ENCODE measurements at places on chromosomes 7 and 10. TPM values are rescaled to one million over a fixed set of nuclear protein-coding genes. Genes with fewer than 3 reads are reported as not detected.

The FBXL13 gene
- total RNA-seq, result 0.38 TPM

The MASTL gene
- 21.2 TPM for total RNA-seq

The KCNIP2 gene
- 0.54 TPM for total RNA-seq

The ADRB1 gene
- total RNA-seq, result 1.1 TPM

The CPN1 gene
- 0.19 TPM for total RNA-seq

The CXCL12 gene
- total RNA-seq, result 0.14 TPM

The CNPY1 gene
- not detected for total RNA-seq

The SCART1 gene
- total RNA-seq, result 0.14 TPM

The ARL3 gene
- 12.8 TPM for total RNA-seq

The PHKG1 gene
- total RNA-seq, result 0.49 TPM

The LIPJ gene
- total RNA-seq, result not detected

The AFAP1L2 gene
- total RNA-seq, result 20.6 TPM

The CDNF gene
- total RNA-seq, result 0.86 TPM

The FGFBP3 gene
- 2.1 TPM for total RNA-seq

The GALNT17 gene
- total RNA-seq, result not detected

The FBXO24 gene
- total RNA-seq, result 0.33 TPM

The ZNF365 gene
- total RNA-seq, result 0.86 TPM

The MAGI2 gene
- 0.45 TPM for total RNA-seq

The MMP21 gene
- not detected for total RNA-seq

The HOXA3 gene
- total RNA-seq, result 6.2 TPM

The POU6F2 gene
- not detected for total RNA-seq

The C10orf105 gene
- total RNA-seq, result not detected

The MCM10 gene
- 23.8 TPM for total RNA-seq

The PTCD1 gene
- total RNA-seq, result 5.8 TPM

The C10orf67 gene
- 0.09 TPM for total RNA-seq

The HOXA7 gene
- 4.8 TPM for total RNA-seq

The INMT gene
- not detected for total RNA-seq

The AUTS2 gene
- 5.2 TPM for total RNA-seq

The RET gene
- total RNA-seq, result 0.50 TPM

The PIK3AP1 gene
- 0.84 TPM for total RNA-seq

The FOXI2 gene
- not detected for total RNA-seq

The MOGAT3 gene
- not detected for total RNA-seq

The CHST3 gene
- 50.5 TPM for total RNA-seq

The ATE1 gene
- 19.3 TPM for total RNA-seq

The OR13A1 gene
- not detected for total RNA-seq

The TMEM229A gene
- not detected for total RNA-seq

The RBP4 gene
- 4.9 TPM for total RNA-seq

The LRRD1 gene
- total RNA-seq, result not detected

The NEUROG3 gene
- total RNA-seq, result not detected

The GPR26 gene
- not detected for total RNA-seq

The NANOS1 gene
- total RNA-seq, result 2.6 TPM

The PLEKHA8 gene
- total RNA-seq, result 5.4 TPM

The ATP5MK gene
- 473 TPM for total RNA-seq

The ZNF804B gene
- total RNA-seq, result not detected

The MEOX2 gene
- not detected for total RNA-seq

The SPDYE11 gene
- total RNA-seq, result not detected

The FAM241B gene
- total RNA-seq, result 13.3 TPM

The NSUN6 gene
- total RNA-seq, result 4.0 TPM

The PVRIG gene
- total RNA-seq, result not detected

The GPC2 gene
- total RNA-seq, result 0.39 TPM

The CALHM3 gene
- total RNA-seq, result 0.22 TPM

The ZNF33A gene
- 8.1 TPM for total RNA-seq

The TRAPPC14 gene
- total RNA-seq, result 7.3 TPM

All from A549 treated with dexamethasone at 1 μM for 4 hours (cell line).